Inflammatory macrophage (primary cell): ENCODE measurements at places on chromosomes 6 and 20.

DNA sequence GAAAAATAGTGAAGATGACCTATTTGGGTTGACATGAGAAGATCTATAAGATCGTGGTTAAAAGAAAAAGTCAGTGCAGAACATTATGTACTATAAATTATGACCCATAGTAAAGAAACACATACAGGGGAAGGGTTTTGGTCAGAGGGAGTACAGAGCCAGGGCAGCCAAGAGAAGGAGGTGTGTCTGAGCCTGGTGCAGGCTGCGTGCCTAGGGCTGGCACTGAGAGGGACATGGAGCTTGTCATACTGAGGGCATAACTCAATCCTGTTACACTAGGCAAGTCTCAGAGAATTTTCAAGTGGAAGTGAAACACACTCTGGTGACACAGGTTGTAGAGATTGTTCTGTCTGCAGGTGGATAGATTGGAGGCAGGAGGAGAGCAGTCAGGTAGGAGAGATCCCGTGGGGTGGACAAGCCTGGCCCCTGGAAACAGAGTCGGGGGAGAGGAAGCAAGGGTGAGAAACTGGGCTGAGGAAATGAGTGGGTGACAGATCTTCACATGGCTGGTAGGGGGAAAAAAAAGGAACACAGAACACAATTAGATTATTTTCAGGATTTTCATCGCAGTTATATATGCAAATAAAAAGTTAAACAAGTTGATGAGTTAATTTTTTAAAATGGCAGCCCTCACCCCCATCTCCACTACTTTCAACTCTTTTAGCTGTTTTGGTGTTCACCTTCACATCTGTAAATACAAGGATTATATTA is 18.5 kb upstream of the RNF39 start:
- peak; percentile 16 for DNase-seq

DNA sequence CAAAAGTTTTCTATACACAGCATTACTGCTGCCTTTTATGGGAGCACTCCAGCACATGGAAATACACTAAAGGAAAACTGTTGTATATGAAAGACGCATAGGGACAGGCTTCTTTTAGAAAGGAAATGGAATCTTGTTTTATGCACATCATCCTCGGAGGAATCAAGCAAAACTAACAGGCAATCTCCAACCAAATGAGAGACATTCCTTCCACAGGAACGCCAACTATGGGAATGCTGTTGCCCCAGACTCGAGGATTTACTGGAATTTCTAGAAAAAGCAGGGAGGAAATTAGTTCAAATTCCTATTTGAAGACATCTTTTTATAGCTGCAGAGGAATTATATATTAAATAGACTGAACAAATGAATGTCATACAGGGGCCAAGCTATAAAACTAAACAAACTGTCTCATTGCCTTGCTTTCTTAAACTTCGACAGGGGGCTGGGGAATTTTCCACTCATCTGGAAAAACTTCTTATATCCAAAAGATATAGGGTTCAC is 52.2 kb downstream of the LYRM4 start:
- DNase-seq = no peak

- DNase-seq = no peak
Measured at GRCh38 chr6:118659513-118660217, 8.3 kb upstream of the CEP85L start.

DNA sequence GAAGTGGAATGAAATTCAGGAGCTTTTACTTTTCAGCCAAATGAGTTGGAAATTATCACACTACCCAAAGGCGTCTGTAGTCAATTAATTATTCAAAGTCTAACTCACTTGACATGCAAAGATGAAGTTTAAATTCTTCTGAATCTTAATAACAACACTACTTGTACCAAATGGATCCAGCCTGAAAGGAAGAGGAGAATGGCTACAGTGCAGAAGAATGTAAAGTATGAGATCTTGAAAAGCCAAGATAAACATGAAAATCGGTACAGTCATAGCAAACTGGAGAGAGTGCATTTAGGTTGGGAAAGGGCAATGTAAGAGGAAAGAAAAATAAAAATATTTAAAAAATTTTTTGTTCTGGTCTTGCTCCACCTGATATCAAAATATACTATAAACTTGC is 195.5 kb downstream of the SIM1 start:
- DNase-seq = no peak

DNA sequence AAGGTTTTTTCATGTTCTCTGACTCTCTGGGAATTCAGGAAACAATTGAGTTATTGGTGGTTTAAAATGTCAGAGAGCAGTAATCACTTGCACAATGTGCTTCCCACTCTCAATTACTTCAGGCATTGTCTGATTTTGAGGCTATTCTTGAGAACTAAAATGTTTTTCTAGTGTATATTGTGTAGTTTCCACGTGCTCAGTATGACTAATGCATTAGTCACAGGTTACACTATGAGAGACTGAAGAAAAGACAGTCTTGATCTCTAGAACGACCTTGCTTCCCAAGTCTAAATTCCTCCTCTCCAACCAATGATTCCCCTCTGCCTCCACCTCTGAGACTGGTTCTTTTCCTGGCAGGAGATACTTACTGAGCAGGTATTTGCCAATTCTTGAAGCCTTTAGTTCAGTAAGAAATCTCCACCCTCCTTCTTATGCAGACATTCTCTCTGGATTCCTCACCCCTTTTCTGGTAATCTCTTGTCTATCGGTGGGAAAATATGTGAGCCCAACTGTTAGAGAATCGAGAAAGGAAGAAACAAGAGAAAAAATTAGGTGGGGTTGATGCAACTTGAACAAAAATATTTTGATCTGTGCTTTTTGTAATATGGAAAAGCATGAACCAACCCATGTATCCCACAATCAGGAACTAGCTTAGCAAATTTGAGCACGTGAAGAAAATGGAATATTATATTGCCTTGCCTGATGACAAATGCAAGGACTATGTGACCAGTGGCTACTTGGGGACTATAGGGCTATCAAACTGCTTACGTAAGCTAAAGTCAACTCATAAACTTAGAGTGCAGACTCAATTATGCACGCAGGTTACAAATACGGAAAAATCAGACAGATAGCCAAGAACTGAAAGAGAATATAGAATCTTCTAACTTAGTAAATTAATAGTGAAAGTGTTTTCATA is 61.1 kb upstream of the SLC22A16 start:
- DNase-seq = peak; percentile 86

- DNase-seq = no peak
Measured at GRCh38 chr20:57877131-57877824, 167.5 kb upstream of the PMEPA1 start.

DNA sequence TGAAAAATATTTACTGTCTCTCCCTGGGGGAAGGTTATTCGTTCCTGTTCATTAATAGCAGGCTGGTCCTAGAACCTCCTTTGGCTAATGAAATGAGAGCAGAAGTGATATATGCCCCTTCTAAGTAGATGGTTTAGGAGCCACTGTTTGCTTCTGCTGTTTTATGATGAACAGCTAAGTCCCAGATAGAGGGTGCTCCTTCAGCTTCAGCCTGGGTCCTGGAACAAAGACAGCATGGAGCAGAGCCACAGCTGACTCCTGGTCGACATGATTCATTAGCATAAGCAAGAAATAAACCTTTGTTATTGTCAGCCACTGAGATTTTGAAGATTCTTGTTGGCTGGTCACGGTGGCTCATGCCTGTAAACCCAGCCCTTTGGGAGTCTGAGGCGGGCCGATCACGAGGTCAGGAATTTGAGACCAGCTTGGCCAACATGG is 47.8 kb upstream of the ARMC2 start:
- no peak for DNase-seq

- DNase-seq = no peak
Measured at GRCh38 chr6:116101790-116102189, 1.1 kb downstream of the NT5DC1 start.

DNA sequence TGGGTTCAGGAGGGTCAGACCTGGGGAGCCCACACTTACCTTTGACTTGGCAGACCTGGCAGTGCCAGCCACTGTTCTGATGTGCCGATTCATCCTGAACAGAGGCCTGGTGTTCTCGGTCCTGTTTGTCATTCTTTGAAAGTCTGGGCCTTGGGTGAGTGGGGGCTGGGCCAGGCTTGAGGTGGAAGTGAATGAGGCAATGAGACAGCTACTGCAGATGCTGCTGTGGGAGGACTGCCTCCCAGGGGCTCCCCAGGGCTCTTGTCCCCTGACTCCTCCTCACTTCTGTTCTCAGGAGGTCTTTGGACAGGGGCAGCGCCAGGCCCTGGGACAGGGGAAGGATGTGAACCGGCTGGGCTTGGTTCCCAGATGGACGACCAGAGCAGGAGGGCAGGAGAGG is 5.6 kb upstream of the TREML4 start:
- DNase-seq = no peak

GRCh38 chr6:167079853-167080297 is 43.0 kb upstream of the CCR6 start:
- DNase-seq = no peak

GRCh38 chr6:33918175-33918695 is 114.4 kb upstream of the MLN start:
- no peak for DNase-seq

DNA sequence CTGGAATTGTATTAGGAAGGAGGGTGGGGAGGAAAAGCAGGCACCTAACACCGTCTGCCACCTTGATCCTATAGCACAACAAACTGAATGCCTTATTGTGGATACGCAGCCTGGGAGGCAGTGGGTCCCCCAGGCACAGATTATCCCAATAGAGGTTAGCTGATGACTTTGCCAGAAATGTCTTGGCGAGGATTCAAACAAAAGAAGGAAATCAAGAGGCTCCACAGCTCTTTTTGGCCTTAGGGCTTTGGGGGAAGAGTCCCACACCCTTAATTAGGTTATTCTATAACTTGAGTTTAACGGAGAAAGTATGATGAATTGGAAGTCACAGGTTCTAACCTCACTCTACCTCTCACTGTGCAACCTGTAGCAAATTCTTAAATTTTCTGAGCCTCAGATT is 102.0 kb downstream of the MRPL14 start:
- no peak for DNase-seq
